H54 (cell line): ENCODE measurements at places on chromosomes 5 and 9.

DNA sequence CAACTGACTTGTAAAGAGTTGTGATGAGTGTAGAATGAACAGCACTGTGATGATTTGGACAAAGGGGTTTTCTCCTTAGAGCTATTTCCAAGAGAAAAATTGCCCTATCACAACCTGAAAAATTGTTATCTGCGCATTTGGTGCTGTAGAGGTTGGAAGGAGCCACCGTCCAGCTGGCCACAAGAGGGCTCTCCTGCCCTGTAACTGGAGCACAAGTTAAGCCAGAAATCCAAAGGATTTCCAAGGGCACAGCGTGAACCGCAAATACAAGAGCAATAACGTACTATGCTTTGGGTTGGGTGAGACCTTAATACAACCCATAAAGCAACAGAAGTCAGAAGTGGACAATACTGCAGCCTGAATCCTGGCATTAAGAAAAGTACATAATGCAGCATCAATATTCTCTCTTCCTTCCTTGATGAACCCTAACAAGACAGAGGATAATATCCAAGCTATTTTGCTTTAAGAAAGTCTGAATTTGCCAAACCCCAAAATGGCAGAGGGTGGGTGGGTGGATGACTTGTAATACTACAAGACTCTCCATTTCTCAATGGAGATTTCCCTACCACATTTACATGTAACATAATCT is 56.8 kb upstream of the SMIM32 start:
- peak; percentile 37 for DNase-seq

DNA sequence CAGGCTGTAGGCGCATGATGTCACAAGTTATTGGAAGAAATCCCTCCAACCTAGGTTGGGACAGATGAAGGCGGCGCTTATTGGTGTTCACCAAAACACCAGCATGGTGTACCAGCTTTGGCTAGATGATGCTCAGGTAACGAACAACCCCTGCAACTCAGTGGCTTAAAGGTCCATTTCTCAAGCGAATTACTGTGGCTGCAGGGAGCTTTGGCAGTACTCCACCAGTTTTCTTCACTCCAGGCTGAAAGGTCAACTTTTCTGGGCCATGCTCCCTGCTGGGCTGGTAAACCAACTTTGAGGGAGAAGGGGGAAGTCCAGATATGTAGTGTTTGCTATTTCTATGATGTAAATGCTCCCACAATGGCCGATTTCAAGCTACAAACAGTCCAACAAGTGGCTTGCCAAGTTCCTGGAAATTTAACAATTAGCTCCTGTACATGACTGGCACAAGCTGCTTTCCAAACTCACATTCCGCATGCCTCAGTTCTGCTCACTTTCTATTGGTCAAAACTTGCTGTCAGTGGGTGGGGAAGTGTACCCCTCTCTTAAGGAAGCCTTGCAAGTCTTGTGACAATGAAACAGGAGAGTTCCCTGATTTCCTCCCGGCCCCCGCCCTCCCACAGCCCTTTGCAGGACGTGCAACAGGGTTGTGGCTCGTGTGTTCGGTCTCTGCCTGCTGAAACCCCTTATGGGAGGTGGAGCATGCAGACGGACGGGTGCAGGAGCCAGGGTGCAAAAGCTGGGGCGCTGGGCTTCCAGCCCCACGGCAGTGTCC is 588 bp upstream of the ZBED3 start:
- DNase-seq: no peak

GRCh38 chr9:130188860-130189481 is 16.8 kb downstream of the NCS1 start:
- DNase-seq: no peak

DNA sequence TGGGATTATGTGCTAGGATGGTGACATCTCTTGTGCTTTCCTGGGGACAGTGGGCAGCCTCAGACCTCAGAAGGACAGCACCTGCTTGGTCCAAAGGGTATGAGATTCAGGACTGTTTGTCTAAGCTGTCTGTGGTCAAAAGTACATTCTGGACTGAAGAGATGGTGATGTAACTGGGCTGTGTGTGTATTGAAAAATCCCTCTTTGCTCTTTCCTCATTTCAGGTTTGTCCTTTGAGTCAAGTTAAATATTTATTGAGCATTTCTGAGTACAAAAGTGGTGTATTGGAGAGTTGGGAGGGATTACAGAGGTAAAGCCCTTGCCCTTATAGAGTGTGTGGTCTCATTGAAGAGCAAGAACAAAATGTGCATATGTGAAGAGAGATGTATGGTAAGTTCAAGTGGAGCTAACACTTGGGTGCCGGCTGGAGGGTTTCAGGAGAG is 46.7 kb downstream of the RCL1 start:
- no peak for DNase-seq

DNA sequence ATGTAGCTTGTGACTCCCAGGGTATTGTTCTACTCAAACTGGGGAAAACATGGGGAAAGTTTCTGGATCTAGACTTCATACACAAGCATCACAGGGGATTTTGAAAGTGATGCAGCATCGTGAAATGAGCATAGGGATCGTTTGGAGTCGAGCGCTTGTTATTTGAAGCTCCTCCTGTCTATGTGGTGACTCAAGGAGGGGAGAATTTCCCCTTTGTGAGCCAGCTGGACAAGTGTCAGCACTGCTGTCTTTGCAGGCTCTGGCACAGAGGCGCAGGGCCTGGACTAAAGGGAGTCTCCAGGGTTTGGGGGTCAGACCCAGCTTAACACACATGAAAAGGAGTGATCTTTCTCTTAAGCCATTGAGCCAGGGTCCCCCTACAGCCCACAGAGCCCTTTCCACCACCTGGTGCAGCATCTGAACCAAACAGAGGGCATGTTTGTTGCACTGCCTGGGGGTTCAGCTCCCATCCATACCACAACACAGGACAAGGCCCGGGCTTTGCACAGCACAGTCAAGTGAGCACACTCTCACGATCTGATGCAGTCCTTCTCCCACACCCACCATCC is 51.0 kb downstream of the IRF1 start:
- DNase-seq: peak; percentile 69

- no peak for DNase-seq
Measured at GRCh38 chr5:62686692-62687091, 108.1 kb downstream of the LRRC70 start.
